B cell (primary cell): ENCODE measurements at places on chromosomes 5 and 9.

DNA sequence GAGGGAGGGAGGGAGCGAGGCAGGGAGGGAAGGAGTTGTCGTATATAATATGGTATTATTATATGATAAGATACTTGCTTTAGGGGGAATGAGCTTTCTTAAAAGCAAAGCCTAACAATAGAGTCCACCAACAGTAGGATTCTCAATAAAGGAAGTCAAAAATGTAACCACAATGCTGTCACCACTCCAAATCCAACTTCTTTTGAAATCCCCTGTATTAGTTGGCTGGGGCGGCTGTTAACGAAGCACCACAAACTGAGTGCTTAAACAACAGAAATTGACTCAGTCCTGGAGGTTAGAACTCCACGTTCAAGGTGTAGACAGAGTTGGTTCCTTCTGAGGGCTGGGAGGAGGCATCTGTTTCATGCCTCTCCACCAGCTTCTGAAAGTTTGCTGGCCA is 23.1 kb downstream of the GAS1 start:
- DNase-seq, result no peak

- DNase-seq, result no peak
Measured at GRCh38 chr9:38096238-38096805, 27.3 kb upstream of the SHB start.

DNA sequence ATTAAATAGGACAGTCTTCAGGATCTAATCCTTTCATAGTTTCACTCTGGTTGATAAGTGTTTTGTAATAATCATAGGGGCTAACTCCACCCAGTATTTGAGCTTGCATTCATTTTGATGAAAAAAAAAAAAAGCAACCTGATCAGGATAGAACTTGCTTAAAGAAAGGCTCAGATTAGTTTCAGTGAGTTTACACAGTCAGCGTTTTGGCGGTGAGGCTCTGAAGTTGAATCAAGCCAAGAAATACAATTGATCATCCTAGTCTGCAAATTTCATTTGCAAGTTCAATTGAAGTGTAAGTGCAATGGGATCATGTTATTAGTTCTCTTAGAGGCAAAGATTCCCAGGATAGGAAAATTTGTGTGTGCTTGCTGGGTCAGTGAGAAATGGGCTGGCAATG is 159.7 kb upstream of the ELL2 start:
- no peak for DNase-seq

GRCh38 chr5:59799668-59800346 is 93.7 kb downstream of the PDE4D start:
- peak; percentile 76 for DNase-seq

GRCh38 chr9:13645557-13645956 is 366.1 kb upstream of the MPDZ start:
- no peak for DNase-seq

DNA sequence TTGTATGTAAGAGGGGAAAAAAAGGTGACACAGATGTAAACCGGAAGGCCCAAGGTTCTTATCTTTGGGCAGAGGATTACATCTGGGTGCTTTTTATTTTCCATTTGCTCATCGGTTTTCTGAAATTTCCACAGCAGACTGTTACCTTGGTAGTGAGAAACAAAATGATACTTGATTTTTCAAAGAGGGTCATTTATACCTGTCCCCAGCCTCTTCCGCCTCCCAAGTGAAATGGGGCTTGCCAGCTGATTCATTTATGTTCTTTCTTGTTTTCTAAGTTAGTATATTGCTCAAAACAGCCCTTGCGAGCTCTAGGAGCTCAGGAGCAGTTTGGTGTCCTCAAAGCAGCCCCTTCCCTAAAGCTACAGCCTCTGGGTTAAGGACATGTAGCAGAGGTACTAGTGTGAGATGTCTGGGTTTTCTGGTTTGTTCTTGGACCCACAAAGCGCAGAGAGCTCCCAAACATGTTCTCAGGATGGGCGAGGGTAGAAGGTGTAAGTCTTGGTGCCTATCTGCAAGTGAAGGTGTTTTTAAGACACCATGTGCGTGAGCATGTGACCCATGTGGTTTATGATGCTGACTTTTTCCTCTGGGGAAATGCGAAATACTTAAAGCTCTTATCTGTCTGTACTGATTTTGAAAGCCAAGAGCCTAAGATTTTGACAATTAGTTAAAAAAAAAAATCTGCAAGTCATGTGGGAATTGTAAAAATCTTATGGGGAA is 38.3 kb downstream of the DAPK1 start:
- DNase-seq, result no peak

DNA sequence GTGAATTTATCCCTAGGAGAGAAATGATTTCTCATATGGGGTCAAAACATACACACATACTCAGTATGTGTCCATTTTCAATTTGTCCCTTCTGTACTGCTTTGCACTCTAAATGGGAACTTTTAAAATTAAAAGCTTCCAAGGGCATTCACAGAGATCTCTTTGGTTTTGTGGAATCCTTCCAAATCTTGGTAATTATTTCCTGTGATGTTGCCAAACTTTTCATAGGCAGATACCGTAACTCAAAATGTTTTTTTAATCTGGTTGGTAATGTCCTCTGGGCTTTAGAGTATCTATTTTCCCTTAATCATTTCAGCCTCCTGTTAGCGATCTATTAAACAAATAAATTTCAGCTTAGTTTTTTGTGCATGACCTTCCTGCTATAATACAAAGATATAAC is 282.4 kb downstream of the ARHGEF28 start:
- no peak for DNase-seq

DNA sequence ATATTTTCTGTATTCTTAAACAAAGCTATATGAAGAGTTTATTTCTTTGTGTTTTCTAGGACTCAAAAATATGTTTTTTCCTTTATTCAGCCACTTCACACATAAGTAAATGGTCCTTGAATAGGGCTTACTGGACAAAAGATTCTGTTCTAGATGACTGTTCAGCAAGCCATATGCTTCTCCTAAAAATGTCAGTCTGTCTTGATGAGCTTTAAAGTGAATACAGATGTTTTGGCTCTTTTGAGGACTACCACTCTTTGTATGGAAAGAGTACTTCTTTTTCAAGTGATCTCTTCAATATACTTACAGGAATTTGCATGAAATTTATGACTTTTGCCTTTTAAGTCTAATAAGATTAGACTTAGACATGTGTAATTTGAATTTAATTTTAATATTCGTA is 8.4 kb downstream of the NDUFS4 start:
- no peak for DNase-seq

- peak; percentile 70 for DNase-seq
Measured at GRCh38 chr9:101311758-101312420, 72.9 kb downstream of the BAAT start.

DNA sequence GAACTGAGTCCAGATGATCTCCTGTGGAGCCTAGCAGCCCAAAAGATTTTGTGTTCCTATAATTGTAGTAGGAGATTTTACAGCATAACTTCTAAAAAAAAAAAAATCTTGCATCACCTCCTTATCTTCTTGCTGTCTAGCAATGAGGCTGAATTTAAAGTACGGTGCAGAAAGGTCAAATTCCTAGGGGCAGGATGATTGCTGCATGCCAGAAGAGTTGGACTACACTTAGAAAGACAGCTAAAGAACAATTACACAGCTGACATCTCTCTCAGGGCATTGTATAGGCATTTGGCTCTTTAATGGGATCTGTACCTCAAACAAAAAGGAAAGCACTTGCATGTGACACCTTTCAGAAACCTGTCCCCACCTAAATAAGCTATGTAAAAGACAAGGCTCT is 443.2 kb downstream of the HCN1 start:
- no peak for DNase-seq

- DNase-seq, result no peak
Measured at GRCh38 chr5:180139731-180140055, 68.1 kb upstream of the RNF130 start.

- DNase-seq, result no peak
Measured at GRCh38 chr5:156312897-156313694, 13.9 kb upstream of the SGCD start.

DNA sequence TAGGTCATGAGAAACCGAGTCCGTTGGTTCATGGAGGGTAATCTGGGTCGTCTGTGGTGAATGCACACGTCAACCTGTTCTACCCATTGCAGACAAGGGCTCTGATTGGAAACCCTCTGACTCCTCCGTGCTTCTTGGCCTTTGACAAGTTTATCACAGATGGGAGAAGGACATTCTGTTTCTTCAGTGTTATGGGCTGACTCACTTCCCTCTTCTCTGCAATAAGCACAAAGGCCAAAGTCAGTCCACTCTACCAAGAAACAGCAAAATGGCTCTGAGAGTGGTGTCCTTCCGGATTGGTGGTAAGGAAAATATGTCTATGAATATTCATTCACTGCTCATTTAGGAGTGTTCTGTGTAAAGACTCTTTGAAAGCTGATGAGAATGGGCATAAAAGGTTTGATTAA is 89.3 kb downstream of the FEM1C start:
- DNase-seq, result no peak

DNA sequence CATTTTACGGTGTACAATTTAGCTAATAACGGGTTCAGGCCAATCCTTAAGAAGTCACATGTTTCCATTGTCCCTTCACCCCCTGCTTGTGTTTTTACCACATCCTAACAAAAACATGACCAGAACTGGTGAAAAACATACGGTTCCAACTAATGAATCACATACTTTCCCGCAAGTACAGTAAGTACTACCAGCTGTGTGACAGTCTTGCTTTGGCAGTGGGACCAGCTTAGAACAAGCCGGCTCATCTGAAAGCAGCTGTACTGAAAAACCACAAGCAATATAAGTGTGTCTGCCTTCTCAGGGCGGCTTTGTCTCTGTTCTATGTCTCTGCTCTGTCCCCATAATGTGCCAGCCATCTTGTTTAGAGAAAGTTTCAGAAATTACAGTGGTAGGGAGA is 242.5 kb downstream of the BNC2 start:
- DNase-seq, result no peak

- DNase-seq, result no peak
Measured at GRCh38 chr5:585556-585955, 26.6 kb upstream of the CEP72 start.

GRCh38 chr9:89497257-89497963 is 503 bp downstream of the SEMA4D start:
- peak; percentile 56 for DNase-seq

DNA sequence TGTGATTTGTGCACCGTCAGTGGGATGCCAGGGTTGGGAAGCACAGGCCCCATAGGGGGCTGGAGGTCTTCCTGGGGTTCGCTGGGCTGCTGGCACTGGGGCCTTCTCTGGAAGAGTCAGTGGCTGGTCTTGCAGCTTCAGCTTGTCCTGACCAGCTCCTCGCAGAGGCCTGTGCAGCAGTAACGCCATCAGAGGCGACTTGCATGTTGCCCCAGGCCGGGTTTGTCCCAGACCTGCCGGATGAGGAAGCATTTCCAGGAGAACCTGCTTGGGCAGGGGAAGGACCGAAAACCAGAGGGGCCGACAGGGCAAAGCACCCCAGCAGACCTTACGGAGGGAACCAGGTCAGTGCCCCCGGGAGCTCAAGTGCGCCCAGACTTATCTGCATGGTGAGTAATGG is 54.7 kb upstream of the IRX2 start:
- no peak for DNase-seq

GRCh38 chr5:71996789-71997188 is 110.5 kb upstream of the MAP1B start:
- DNase-seq, result no peak

GRCh38 chr9:99807276-99807852 is 14.3 kb upstream of the NR4A3 start:
- DNase-seq, result peak; percentile 83

- DNase-seq, result no peak
Measured at GRCh38 chr9:101736717-101737116, 1.7 kb downstream of the GRIN3A start.

GRCh38 chr9:132506977-132507669 is 75.3 kb upstream of the BARHL1 start:
- DNase-seq, result no peak

DNA sequence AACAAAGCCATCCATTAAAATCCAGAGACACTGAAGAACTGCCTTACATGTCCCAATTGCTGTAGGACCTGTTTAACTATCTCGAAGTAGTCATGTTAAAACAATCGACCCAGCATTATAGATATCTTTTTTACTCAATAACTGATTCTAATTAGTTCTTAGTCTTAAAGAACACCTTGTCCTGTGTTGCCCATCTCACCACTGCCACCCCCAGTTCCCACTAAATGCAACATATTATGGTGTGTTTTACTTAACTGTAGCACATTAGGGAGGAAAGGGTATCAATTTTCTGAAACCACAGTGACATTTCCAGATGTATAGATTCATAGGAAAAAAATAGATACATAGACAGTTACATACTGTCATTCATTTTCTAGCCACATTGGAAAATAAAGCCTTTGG is 221.2 kb downstream of the MEF2C start:
- DNase-seq, result no peak

DNA sequence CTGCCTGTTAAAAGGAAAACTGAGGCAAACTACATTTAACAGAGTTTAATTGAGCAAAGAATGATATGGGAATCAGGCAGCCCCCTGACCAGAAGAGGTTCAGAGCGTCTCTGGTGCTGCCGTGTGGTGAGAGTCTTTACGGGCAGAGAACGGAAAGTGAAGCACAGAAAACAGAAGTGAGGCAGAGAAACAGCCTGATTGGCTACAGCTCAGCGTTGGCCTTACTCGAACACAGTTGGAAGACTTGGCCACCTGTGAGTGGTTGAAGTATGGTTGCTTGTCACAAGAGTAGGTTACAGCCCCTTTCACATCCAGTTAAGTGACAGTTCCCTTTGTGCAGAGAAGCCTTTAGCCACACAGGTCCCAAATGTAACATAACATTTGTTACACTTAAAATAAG is 16.9 kb upstream of the FBP1 start:
- peak; percentile 86 for DNase-seq

GRCh38 chr9:22590336-22591033 is 143.9 kb downstream of the DMRTA1 start:
- DNase-seq, result no peak

DNA sequence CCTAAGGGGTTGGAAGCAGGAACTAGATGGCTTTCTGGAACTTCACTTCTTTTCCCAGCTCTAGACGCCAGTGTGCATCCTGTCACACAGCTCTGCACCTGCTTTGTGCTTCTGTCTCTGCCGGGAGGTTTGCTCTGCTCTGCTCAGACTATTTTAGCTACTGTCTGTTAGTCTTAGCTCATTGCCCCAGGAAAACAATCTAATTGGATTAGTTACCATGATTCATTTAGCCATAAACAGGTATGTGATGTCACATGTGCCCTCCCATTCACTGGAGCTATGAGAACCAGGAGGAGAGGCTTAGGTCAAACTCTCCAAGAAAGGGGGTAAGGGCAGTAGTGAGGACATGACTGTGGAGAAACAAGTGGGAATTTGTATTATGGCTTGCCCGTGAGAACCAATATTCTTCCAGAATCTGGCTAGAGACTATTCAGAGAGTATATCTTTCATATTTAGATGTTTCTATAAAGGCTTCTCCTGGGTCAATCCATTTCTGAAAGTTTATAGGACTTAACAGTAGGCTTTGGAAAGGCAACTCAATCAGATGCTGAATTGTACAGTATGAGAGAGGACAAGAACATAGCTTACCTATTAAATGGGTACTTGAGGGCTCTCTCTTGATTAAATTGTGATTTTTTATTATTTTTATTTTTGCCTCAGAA is 22.4 kb upstream of the NREP start:
- DNase-seq, result no peak
